ENCODE measurements at places on chromosomes 7 and 10.

DNA sequence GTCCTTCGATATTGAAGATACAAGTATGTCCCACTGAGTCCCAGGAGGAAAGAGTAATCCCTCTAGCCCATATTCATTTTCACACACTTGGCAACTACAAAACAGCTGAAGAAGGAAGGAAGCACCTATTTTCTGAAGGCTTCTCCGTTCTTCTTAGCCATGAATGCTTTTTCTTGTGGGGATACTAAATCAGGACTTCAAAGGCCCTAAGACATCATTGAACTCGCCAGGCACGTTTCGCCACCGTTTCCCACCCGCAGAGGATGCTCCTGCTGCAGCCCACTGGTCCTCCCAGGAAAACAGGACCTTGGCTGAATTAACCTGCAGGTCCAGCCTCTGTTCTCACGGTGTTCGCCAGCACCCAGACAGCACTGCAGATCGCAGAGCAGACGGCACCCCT, 561.5 kb downstream of the DNAJB6 start:
- no peak for DNase-seq

DNA sequence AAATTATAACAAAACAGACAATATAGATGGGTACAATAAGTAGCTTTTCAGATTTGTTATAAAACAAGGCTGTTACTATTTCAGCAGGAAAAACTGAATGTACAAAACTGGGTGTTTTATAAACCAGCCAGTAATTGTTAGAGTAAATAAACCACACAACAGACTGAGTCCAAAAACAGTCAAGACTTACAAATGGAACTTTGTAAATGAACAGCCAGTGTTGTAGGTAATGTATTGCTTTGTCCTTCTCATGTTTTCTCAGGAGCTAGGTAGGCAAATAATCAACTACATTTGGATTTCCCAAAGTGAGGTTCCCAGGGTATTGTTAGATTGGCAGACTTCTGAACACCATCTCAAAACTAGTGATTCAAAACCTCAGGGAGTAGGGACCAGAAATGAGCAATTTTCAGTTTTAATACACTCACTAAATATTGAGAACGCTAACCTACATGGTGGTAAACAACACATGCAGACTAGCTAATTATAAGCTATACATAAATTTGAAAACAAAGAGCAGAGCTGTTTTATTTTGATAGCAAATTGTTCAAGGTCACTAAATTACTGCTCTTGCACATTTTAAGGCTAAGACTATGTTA, 36.2 kb downstream of the HERPUD2 start:
- DNase-seq = no peak

- no peak for DNase-seq
Measured at GRCh38 chr7:96775046-96775445, 65.4 kb upstream of the SEM1 start.

DNA sequence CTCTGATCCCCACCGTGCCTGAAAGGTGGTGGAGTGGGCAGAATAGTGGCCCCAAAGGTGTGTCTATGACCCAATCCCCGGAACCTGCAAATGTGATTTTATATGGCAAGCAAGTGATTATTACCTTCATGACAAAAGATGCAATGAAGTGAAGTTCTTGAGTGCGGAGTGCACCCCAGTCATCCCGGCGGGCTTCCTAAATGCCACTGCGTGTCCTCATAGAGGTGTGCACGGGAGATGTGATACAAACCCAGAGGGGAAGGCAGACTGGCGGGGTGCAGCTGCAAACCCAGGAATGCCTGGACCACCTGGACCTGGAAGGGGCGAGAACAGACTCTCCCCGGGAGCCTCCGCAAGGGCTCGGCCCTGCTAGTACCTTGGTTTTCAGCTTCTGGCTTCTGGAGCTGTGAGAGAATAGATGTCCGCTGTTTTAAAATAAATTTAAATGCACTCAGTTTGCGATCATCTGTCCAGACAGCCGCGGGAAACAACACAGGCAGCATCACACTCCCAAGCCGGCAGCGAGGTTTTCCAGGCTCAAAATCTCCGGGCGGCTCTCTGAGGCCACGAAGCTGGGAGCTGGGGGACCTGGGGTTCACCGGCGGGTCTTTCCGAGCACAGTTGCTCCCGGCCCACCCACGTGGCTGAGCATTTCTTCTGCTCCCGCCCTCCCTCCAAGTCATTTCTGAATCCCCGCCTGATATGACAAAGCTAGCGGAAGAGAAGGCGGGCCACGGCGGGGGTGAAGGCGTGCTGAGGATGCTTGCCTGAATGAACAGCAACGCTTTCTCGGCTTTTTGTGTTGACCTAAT, 50.4 kb upstream of the EBF3 start:
- no peak for DNase-seq

GRCh38 chr10:58638388-58638787, 125.7 kb downstream of the BICC1 start:
- DNase-seq = no peak

DNA sequence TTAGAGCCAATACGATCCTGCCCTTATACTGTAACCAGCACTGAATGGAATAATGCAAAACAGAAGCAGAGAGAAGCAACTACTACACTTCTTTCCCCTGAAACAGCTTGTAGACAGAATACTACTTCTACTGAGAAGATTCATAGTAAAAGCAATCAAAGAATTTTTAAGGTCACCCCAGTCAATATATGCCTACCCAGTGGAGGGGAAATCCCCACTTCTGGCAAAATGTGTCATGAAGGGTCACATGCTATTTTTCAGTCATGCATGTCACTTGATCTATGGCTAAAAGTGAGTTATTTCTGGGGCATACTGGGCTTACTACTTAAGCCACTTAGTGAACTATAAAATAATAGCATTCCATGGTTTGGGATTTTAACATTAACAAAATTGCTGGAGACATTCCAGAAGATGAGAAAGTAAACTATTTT, 25.6 kb downstream of the IRF5 start:
- no peak for DNase-seq

GRCh38 chr10:13716081-13717071, 129.6 kb downstream of the PRPF18 start:
- no peak for DNase-seq

- DNase-seq = no peak
Measured at GRCh38 chr10:35223016-35223415, 96.4 kb downstream of the CREM start.

- no peak for DNase-seq
Measured at GRCh38 chr10:80333983-80334382, 22.6 kb downstream of the DYDC1 start.

DNA sequence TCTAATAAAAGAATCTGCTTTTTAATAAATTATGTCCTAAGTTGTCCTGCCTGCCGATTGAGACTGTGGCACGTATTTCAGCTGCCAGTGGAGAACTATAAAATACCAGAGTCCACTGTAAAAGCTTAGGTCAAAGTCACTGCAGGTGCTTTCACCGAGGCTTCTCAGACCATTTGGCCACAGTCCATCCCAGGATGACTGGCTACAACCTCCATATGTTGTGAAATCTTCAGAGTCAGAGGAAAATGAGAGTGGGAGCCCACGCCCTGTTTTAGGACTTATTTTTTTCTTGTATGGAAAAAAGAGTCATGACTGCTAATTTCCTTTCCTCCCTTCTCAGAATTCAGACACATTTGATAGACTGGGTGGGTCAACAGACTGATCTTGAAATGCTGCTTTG, 182.9 kb downstream of the ANK3 start:
- DNase-seq = no peak

GRCh38 chr10:1658658-1659057, 78.7 kb downstream of the ADARB2 start:
- DNase-seq = no peak

GRCh38 chr10:99548041-99548530, 15.3 kb downstream of the NKX2-3 start:
- DNase-seq = no peak

DNA sequence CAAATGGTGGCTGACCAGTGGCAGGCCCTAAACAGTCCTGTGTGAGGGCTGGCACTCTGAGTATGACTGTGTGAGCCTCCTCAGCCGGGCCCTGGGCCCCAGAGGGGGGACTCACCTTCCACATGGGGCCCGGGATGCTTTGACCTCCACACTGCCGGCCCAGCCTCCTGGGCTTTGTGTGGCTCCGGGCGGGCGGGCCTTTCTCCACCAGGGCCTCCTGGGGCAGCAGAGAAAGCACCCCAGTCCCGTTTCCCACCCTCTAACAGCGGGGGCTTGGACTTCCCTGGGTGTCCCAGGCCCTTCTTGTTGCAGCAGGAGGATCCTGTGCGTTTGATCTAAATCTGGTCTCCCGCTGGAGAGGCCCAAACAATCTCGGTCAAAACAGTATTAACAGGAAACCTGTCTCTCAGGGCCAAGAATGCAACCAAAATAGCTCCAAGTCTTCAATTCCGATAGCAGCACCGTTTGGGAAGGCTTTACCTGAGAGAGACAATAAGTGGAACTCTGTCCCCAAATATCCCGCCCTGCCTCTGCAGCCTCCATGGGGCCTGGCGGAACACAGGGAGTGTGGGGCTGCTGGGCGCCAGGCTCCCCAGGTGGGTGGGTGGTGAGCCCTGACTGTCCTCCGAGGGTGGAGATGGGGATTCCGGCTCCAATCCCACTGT, 104.8 kb upstream of the ZNF32 start:
- no peak for DNase-seq

DNA sequence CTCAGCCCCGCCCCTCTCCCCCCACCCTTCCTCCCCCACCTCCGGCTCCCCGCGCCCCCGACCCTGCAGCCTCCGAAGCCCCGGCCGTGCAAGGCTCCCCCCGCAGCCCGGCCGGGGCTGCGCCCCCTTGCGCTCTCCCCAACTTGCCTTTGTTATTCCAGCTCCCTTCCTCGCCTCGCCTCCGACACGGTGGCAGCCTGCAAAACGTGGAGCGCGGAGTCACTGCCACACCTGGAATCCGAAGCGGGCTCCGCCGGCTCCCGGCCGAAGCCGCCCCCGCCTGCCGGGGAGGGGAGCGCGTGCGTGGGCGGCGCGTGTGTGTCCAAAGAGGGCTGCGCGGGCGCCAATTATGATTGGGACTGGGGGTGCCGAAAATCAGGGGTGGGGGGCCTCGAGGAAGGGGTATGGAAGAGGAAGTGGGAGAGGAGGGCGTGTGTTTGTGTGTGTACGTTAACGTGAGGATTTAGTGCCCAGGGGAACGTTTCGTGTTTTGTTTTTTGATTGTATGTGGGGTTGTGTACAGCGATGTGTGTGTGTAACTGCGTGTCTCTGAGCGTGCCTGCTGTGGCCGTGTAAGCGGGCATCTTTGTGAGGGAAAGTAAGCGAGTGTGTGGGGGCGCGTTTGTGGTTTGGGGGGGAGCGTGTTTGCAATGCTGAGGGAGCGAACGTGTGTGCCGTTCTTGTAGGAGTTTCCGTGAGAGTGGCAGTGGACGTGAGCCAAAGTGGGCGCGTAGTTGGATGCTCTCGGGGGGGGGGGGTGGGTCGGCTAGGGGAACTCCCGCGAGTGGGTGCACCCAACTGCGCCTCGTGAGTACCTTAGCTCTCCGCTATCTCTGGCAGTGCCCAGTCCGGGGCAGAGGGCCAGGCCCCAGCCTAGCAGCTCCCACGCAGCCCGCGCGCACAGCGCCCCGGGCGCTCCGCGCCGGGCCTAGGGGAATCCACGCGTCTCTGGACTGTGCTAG, 1.2 kb upstream of the ZMIZ1 start:
- peak; percentile 88 for DNase-seq

GRCh38 chr10:16656895-16657294, 135.2 kb upstream of the C1QL3 start:
- no peak for DNase-seq

GRCh38 chr7:5429857-5430611, 6.4 kb upstream of the TNRC18 start:
- no peak for DNase-seq

GRCh38 chr7:47967123-47967522, 12.3 kb downstream of the HUS1 start:
- DNase-seq = no peak

GRCh38 chr7:92708111-92709042, 118.2 kb upstream of the FAM133B start:
- DNase-seq = no peak

DNA sequence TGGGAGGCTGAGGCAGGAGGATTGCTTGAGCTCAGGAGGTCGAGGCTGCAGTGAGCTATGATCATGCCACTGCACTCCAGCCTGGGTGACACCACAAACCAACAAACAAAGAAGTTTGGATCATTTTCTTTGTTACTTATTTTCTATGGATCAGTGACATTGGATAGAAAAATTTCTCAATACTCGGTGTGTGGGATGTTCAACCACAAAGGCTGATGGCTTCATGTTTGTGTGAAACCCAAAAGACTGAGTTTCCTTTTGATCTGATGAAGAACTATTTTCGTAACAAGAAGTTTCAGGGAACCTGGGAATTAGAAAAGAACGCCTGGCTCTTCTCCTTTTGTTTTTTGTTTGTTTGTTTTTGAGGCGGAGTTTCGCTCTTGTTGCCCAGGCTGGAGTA, 104.0 kb downstream of the HOXA1 start:
- no peak for DNase-seq

DNA sequence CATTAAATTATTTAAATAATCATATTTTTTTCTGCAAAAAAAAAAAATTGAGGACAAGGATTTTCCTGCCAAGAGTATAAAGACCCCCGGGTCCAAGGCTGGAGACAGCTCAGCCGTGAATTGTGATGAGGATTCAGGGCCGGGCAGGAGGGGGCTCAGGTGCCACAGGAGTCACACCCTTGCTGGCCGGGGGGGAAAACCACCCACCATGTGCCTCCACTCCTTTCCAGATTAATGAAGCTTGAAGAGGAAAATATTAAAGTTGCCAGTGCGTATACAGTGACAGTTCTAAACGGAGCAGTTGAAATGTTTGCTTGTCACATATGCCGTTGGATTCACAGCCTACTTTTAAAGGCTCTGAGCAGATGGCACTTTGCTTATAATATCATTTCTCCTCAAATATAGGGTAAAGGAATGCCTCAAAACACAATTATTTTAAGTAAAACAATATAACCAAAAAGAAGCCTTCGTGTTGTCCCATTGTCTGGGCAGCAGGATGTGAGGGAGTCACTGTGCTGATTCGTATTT, 49.6 kb downstream of the ADARB2 start:
- no peak for DNase-seq

GRCh38 chr10:78634389-78634815, 434.4 kb upstream of the ZMIZ1 start:
- no peak for DNase-seq

- no peak for DNase-seq
Measured at GRCh38 chr10:124641282-124642087, 102.7 kb downstream of the FAM53B start.

DNA sequence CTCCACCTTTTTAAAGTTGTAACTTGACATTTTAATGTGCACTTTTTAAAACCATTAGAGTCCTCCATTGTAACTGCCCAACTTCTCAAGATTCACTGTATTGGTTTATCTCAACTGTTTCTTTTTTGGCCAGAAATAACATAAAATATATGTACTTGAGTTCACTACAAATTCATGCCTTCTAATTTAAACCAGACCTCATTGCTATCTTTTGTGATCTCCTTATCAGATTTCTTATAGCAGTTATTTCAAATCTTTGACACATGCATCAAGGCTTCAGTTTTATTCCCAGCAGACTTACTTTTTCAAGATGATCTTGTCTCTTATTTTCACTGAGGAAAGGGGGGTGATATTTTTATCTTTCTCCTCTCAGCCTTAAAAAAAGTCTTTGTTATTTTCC, 154.3 kb downstream of the PHF14 start:
- DNase-seq = no peak

DNA sequence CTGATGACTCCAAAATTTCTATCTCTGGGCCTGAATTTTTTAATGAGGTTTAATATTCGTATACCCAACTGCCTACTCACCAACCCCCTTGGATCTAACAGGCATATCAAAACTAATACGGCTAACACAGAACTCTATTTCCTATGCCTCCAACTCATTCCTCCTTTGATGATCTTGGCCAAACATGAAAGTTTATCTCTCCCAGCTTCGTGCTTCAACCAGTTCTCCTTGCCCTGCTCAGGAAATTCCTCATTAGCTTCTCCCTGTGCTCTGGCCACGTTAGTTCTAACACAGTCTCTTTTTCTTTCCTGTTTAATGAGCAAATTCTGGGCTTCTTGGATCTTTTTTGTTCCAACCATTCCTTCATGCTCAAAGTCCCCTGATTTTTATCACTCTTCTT, 138.9 kb upstream of the PTN start:
- DNase-seq = no peak

All from CD8-positive, alpha-beta memory T cell (primary cell).